T-helper 2 cell (primary cell): ENCODE measurements at places on chromosomes 16 and 17.

- DNase-seq, result no peak
Measured at GRCh38 chr16:14337303-14338191, 266.4 kb downstream of the MRTFB start.

GRCh38 chr17:19805006-19805405 lies 56.9 kb upstream of the ALDH3A1 start:
- no peak for DNase-seq

- DNase-seq, result no peak
Measured at GRCh38 chr17:28900986-28901726, 1.7 kb downstream of the DHRS13 start.

- DNase-seq, result no peak
Measured at GRCh38 chr16:56551796-56552738, 12.8 kb upstream of the MT4 start.

- no peak for DNase-seq
Measured at GRCh38 chr16:11211061-11211976, 44.7 kb downstream of the SOCS1 start.

DNA sequence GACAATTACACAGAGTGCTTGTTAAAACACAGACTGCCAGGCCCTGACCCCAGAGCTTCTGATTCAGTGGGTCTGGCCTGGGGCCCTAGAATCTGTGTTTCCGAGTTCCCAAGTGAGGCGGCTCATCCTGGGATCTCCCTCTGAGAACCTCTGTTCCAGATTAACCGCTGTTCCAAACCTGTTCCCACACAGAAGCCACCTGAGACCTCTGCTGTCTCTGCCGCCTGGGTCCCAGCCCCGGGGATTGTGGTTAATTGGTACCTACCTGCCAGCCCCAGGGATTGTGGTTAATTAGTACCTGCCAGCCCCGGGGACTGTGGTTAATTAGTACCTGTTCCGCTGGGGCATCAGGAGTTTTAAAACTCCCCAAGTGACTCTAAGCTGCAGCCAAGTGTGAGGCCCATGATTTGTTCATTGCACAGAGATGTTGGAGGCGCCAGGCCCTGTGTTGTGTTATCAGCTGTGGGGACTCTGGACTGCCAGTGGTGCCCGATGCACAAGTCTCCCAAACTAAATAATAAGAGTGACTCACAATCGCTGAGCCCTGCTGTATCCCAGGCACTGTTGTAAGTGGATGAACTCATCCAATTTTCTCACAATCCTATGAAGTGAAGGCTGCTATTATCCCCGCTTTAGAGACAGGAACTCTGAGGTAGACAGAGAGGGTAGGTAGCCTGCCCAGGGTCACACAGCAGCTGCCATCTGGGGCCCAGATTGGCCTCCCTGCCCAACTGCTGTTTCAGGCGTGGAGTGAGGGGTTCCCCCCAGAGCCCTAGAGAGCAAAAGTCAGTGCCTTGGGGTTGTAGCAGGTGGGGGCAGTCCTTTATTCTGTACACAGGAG lies 219.7 kb downstream of the IRF8 start:
- DNase-seq, result no peak

DNA sequence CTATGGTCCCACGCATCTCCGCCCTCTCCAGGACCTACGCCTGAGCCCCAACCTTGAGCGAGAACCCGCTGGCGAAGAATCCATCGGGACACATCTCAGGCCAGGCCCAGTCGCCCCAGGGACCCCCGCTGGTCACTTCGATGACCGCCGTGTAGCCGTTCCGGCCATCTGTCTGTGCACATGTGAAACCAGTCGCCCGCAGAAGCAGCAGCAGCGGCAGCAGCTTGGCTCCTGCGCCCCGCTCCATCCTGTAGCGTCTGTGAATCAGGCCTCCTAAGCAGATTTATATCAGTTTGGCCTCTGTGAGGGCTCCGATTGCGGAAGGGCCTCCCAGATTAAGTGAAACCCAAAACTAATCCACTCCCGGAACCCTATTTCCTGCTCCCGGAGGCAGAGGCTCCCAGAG lies at the start of gene VMO1:
TSS of gene VMO1 (minus strand) at position 259 of the 406 bp plus-strand sequence. CDS start at position 247, 12 bp downstream.
- no peak for DNase-seq

- DNase-seq, result no peak
Measured at GRCh38 chr17:78240012-78240655, 8.7 kb downstream of the TMEM235 start.

GRCh38 chr16:24652803-24653202 lies 76.6 kb upstream of the TNRC6A start:
- DNase-seq, result no peak

DNA sequence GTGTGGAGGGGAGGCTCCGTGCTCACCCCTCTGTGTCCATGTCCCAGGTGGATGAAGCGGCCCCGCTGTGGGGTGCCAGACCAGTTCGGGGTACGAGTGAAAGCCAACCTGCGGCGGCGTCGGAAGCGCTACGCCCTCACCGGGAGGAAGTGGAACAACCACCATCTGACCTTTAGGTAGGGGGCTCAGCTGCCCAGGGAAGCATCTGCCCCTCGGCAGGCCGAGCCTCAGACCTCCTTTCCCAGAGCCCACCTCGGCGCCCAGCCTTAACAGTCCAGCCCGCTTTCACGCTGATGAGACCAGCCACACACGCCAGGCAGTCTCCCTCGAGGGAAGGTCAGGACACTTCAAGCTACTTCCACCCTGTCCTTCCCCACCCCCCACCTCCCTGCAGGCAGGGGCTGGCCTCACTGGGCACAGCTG lies 12.7 kb downstream of the MMP15 start:
- DNase-seq, result no peak
